ENCODE measurements at places on chromosomes 5 and 9. TPM values are rescaled to one million over a fixed set of nuclear protein-coding genes. Genes with fewer than 3 reads are reported as not detected.

Gene CCNI2
- total RNA-seq: under 0.01 TPM

Gene LAMC3
- total RNA-seq: under 0.01 TPM

Gene KCNV2
- total RNA-seq: not detected

Gene ARHGAP26
- total RNA-seq: 4.4 TPM

Gene IL9
- not detected for total RNA-seq

Gene PCDH12
- total RNA-seq: under 0.01 TPM

Gene IFNA7
- total RNA-seq: not detected

Gene PKD2L2
- total RNA-seq: 0.26 TPM

Gene MGAT4B
- 157 TPM for total RNA-seq

Gene ACSL6
- total RNA-seq: 0.26 TPM

Gene DRD1
- total RNA-seq: 2.6 TPM

Gene LEAP2
- 0.33 TPM for total RNA-seq

Gene AQP3
- 9.0 TPM for total RNA-seq

Gene MUSK
- total RNA-seq: 0.66 TPM

All from fibroblast of lung (primary cell).